GM20000 (cell line): ENCODE measurements at places on chromosomes 7 and 10.
A peak's percentile ranks its signal among the peaks of the same experiment; 100 is the strongest.

DNA sequence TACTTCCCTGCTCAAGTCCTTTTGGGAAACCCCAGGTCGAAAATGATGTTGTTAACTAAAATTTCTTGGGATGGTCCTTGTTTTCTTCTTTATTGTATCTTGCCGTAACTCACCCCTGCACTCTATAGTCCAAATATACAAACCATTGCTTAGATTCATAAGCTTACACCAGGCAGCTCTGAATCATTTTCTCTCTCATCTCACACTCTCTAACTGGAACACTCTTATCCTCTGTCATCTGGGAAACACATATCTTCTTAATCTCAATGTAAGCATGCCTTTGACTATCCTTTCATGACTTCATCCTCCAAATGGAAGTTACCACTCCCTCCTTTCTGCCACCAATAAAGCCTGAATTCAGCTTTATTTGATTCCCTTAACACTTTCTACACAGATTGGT is 175.8 kb upstream of the ANK3 start:
- DNase-seq: no peak

DNA sequence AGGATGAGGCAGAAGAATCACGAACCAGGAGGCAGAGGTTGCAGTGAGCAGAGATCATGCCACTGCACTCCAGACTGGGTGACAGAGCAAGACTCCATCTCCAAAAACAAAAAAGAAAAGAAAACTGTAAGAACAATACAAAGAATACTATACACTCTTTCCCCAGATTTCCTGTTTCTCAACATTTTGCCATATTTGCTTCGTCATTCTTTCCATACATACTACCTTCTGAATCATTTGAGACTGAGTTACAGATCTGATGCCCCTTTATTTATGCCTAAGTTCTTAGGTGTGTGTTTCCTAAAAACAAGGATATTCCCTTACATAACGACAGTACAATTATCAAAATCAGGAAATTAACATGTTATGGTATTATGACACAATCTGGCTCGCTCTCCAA is 168.4 kb upstream of the CELF2 start:
- no peak for DNase-seq

DNA sequence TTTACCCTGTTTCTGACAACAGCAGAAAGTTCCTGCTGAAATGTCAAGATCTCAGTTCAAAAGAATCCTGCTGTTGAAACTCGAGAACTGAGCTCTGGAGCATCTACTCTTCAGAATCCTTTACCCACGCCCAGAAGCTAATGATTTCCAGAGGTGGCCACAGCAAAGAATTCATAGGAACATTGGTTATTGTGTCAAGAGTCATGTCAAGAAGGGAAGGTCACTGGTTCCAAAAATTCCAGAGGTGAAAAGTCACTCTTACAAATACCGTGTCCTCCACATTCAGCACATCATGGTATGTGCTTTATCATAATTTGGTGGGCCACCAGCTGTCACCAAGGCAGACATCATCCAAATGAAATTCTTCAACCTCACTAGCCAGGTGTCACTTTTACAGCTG is 394.4 kb upstream of the NPVF start:
- no peak for DNase-seq

GRCh38 chr10:102627291-102627735 is 17.0 kb upstream of the TRIM8 start:
- DNase-seq: no peak

GRCh38 chr10:104056619-104057273 is 28.9 kb downstream of the COL17A1 start:
- no peak for DNase-seq

DNA sequence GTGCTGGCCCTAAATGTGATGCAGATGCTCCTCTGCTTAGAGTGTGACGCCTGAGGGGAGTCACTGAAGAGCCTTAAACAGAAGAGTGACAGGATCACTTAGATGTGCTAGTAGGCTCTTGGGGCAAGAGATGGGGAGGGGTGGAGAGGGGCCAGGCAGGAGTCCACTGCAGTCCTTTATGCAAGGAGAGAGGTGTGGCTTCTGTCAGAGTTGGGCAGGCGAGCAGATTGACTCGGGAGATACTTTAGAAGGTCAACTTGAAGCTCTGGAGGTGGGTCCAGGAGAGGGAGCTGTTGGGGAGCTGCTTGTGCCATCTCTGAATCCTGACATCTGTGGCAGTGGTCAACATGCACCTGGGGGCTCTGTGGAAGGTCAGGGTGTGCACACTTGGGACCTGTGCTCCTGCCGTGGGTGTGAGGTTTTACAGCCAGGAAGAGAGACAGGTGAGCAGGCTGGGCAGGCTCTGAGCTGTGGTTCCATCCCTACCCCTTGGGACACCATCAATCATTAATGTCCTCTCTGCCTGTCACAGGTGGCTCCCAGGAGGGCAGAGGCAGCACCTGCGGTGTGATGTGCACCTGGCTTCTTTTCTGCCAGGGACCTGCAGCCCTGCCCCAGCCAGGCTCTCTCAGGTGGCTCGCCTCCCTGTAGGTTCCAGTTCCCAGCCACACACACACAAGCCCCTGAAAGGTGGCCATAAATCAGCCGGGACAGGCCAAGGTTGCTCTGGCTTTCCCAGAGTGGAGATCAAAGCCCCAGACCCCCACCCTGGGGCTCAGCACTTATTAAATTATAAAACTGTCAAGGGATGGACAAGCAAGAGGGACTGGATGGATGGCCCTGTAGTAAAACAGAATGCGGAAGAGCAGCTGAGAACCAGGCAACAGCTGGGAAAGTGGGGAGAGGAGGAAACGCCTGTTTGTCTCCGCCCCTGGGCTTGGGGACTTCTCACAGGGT is 14.0 kb downstream of the NEURL1 start:
- no peak for DNase-seq

GRCh38 chr7:10973942-10974911 is 555 bp downstream of the PHF14 start:
- DNase-seq: peak; percentile 41

DNA sequence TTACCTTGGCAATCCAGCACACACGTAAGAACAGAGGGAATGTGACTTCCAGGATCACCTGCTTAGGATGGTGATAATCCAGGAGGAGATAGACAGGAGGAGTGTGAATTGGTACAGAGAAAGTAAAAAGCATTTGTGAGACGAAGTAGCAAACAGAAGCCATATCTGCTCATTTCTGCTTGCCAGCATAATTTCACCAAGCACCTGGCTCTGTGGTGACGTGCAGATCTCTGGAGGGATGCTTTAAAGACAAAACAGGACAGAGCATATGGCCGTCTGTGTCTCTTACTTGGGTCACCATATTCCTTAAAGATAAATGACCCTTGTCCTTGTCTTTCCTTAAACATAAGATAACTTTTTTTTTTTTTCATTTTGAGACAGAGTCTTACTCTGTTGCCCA is 90.2 kb upstream of the ARHGAP21 start:
- DNase-seq: no peak

DNA sequence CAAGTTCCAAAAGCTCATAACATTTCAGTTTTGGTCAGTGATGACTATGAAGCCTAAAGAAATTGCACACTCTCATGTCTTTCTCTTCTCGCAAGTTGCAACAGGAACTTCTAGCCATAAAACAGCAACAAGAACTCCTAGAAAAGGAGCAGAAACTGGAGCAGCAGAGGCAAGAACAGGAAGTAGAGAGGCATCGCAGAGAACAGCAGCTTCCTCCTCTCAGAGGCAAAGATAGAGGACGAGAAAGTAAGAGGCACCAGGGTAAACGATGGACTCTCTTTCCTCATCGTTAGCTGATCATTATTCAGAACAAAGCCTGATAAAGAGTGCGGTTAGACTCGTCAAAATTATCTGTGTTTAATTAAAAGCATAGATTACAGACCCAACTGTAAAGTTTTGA is 94.7 kb downstream of the HDAC9 start:
- DNase-seq: no peak

- no peak for DNase-seq
Measured at GRCh38 chr10:117727421-117727820, 184.9 kb downstream of the EMX2 start.

DNA sequence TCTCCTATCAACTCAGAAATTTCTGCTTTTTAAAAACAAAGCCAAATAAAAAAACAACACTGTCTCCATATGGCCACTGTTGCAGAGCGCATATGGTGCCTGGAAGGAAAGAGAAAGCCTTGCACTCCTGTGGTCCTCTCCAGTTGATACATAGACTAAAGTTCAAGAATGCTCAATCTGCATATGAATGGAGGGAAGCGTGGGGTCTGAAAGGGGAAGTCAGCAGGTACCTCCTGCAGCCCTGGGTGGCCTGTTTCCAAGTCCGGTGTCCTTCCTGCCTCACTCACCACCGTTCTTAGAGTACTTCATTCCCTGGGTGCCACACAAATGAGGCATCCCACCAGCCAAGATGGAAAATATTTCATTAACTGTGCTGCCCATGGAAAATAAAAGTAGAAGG is 138.3 kb upstream of the PALS2 start:
- no peak for DNase-seq

GRCh38 chr10:72638586-72639440 is 12.9 kb upstream of the MICU1 start:
- no peak for DNase-seq

DNA sequence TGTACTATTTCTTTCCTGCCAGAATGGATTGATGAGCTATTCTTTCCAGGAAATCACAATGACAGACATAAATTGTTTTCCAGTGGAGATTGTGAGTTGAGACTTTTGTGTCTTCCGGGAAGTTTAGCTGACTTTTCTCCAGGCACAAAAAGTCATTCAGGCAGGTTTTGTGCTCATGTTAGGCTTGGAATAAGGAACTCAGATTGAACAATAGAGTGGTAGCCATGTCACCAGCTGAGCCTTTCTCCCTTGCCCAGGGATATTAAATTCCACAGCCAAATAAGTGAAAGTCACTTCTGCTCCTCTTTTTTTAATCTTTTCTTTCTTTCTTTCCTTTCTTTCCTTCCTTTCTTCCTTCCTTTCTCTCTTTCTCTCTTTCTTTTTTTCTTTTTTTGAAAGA is 559.6 kb downstream of the GALNT17 start:
- no peak for DNase-seq

DNA sequence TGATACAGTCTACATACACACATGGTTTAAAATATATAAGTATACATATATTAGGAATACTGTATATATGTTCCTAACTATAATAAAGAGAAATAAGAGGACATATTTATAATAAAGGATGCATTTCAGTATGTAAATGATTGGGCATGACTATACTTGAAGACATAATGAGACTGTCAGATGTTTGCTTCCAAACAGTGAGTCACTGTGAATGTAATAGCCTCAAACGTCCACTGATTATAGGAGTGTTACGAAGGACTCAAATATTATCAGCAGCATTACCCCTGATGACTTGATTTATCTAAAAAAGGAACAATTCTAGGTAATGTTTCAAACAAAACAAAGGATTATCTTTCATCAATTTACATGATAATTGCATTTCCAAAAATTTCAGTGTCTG is 39.9 kb upstream of the NRBF2 start:
- DNase-seq: no peak

- DNase-seq: no peak
Measured at GRCh38 chr10:5560142-5560816, 35.5 kb downstream of the CALML3 start.

DNA sequence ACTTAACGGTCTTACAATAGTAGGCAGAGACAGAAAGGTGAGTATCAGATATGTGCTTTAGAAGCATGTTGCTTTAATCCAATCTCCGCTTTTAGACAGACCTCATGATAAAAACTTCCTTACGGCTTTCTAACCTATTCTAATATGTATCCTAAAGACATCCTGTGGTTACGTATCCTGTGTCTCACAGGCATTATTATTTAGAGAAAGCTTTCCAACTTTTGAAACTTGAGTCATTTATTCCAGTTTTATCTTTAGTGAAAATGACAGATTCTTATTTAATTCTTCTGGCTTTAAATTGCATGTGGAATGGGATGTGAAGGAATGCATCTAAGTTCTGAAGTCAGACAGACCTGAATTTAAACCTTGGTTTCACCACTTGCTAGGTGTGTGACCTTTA is 118.9 kb downstream of the OTUD1 start:
- DNase-seq: no peak

DNA sequence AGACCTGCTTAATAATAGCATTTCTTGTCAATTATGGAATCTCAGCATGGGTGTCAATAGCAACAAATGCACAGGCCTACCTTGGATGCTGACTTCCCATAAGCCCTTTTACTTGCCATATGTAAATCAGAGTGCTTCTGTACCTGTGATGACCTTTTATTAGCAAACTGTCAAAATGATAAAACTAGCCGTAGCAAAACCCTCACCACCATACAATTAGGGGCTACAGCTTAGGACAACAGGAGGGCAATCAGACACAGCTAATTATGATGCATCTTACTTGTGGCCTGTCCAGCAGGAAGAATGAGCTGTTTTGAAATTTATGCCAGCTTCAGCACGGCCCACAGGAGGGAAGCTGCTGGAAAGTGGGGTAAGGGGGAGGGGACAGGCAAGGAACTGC is 201.6 kb downstream of the TAX1BP1 start:
- no peak for DNase-seq

- no peak for DNase-seq
Measured at GRCh38 chr10:36023939-36024338, 381.8 kb upstream of the FZD8 start.

DNA sequence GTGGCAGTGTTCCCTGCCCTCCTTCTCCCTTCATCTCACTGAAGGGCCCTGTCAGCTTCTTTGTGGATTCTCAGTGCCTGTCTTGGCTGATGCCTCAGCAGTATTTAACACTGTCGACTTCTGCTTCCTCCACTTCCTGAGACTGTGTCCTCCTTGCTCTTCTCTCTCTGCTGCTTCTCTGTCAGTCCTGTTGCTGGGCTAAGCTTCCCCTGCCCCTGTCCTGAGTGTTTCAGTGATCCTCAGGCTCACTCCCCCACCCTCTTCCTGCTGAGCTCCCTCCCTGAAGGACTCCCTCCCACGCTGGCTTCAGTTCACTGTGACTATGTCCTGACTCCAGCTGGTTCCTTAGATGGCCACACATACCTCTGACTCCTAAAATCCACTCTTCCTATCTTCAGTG is 64.9 kb downstream of the CREM start:
- no peak for DNase-seq

DNA sequence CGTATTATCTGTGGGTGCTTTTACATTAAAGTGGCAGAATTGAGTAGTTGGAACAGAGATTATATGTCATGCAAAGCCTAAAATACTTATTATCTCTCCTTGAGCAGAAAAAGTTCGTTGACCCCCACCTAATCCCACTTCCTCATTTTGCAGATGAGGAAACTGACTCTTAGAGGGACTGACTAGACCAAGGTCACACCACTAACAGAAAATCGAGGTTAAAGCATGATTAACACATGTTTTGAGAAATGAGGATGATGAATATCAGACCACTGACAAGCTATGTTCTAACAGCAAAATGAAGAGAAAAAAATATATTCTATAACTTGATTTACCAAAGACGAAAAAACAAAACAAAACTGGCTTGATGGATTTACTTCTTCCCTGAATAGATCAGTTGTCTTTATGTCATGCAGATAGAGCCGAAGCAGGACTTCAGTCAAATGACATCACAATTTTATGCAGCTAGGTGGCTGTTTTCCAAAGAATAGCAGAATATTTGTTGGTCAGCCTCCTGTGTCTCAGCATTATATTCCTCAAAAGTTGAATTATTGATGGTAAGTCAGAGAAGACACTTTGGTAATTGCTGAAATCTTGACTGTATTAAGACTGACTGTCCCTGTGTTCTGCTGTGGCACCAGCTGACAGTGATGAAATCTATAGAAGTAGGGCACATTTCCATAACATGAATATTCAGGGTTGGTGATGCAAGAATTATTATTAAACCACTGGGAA is 24.2 kb upstream of the SMIM30 start:
- peak; percentile 12 for DNase-seq

- DNase-seq: no peak
Measured at GRCh38 chr10:126997801-126998590, 92.8 kb downstream of the DOCK1 start.

- DNase-seq: no peak
Measured at GRCh38 chr7:19725770-19726169, 16.9 kb upstream of the POLR1F start.
